Stimulated activated CD4-positive, alpha-beta T cell treated with anti-CD3 and anti-CD28 coated beads, Interleukin-4, amount 100 ng/mL, for 4 hours (primary cell): ENCODE measurements at places on chromosomes 11 and 22.

GRCh38 chr11:8283100-8283464 lies 19.4 kb upstream of the LMO1 start:
- DNase-seq, result no peak

DNA sequence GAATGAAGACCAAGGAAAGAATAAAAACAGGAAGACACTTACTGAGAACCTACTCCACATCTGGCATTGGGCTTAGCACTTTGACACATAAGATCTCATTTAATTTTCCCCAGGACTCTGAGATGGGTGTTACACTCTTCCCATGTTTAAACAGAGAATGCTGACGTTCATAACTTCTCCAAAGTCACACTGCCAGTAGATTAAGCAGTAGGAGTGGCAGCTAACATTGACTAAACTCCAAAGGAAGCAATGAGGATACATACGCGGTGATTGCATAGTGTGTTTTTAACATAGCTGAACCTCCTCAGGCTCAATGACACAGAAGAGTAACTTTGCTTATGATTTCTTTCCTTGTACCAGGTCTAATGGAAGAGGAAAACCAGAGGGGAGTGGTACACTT lies 14.5 kb upstream of the OR10V1 start:
- DNase-seq, result no peak

DNA sequence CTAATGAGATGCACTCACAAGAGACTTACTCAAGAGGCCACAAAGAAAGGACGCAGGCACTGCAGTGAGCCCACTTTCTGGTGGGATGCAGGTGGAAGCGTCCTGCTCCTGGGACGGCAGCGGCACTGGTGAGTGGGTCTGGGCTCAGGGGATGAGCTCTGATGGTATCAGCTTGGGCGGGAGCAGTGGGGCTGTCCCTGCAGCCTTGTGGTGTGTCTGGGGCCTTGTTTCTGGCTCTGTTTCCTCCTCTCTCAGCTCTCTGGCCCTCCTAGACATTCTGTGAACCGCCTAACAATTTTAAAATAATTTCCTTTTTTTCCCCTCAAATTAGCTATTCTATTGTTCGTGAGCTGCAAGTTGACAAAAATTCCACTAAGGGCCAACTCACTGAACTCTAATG lies 8.8 kb upstream of the ST14 start:
- DNase-seq, result no peak

- no peak for DNase-seq
These were observed 9.8 kb downstream of the C11orf24 start for GRCh38 chr11:68261749-68262543.

DNA sequence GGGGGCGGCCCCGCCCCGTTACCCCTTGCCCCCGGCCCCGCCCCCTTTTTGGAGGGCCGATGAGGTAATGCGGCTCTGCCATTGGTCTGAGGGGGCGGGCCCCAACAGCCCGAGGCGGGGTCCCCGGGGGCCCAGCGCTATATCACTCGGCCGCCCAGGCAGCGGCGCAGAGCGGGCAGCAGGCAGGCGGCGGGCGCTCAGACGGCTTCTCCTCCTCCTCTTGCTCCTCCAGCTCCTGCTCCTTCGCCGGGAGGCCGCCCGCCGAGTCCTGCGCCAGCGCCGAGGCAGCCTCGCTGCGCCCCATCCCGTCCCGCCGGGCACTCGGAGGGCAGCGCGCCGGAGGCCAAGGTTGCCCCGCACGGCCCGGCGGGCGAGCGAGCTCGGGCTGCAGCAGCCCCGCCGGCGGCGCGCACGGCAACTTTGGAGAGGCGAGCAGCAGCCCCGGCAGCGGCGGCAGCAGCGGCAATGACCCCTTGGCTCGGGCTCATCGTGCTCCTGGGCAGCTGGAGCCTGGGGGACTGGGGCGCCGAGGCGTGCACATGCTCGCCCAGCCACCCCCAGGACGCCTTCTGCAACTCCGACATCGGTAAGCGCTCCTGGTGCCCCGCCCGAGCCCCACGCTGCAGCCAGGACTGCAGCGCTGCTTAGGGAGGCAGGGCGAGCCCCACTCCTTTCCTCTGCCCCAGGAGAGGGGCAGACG lies at the start of gene TIMP3:
TIMP3 (plus strand) TSS at position 169 of the 700 bp plus-strand sequence; CDS start at position 466, 297 bp downstream.
- no peak for DNase-seq

GRCh38 chr22:45319324-45319685 lies 9.6 kb downstream of the FAM118A start:
- no peak for DNase-seq

GRCh38 chr11:32451808-32452207 lies 16.5 kb upstream of the WT1 start:
- no peak for DNase-seq
